Stimulated activated CD8-positive, alpha-beta memory T cell treated with anti-CD3 and anti-CD28 coated beads, Interleukin-15, amount 100 ng/mL, for 4 hours (primary cell): ENCODE measurements at places on chromosomes 6 and 20.
A peak's percentile ranks its signal among the peaks of the same experiment; 100 is the strongest.

DNA sequence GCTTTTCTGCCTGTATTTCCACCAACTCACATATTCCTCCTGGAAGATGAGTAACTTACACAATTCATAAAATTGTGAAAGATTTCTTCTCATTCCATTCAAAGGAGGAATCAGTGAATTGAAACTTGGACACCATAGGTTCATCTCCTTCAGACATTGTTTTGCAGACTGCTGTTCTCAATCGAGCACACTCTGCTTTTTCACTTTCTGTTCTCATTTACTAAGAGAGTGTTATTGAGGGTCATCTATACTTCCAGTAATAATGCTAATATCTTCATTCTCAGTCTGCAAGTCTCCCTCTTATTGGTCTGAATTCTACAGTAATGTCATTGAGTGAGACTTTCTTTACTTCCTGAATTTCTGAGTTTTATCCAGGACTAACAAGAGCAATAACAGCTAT is 67.5 kb upstream of the FUT9 start:
- DNase-seq, result no peak

- DNase-seq, result peak; percentile 17
Observed at GRCh38 chr6:11324453-11325015, 92.1 kb upstream of the NEDD9 start.

GRCh38 chr6:144083172-144083571 is 12.2 kb downstream of the SF3B5 start:
- no peak for DNase-seq

- peak; percentile 39 for DNase-seq
Observed at GRCh38 chr6:111764238-111765175, 108.7 kb downstream of the FYN start.

GRCh38 chr6:159934181-159934580 is 34.7 kb upstream of the IGF2R start:
- no peak for DNase-seq

GRCh38 chr6:170067181-170067641 is 223.7 kb downstream of the DLL1 start:
- no peak for DNase-seq
